ENCODE measurements at places on chromosomes 7 and 10. TPM values are rescaled to one million over a fixed set of nuclear protein-coding genes. Genes with fewer than 3 reads are reported as not detected.

Gene GLCCI1
- total RNA-seq: 6.7 TPM

Gene PPIF
- 40.4 TPM for total RNA-seq

Gene COL26A1
- total RNA-seq: not detected

Gene METTL2B
- 39.6 TPM for total RNA-seq

Gene EIF5AL1
- 0.17 TPM for total RNA-seq

Gene RNF148
- total RNA-seq: 1.3 TPM
